Foreskin melanocyte (primary cell): ENCODE measurements at places on chromosomes 5 and 9.

GRCh38 chr5:168270476-168270875, 21.0 kb upstream of the WWC1 start:
- no peak for DNase-seq

DNA sequence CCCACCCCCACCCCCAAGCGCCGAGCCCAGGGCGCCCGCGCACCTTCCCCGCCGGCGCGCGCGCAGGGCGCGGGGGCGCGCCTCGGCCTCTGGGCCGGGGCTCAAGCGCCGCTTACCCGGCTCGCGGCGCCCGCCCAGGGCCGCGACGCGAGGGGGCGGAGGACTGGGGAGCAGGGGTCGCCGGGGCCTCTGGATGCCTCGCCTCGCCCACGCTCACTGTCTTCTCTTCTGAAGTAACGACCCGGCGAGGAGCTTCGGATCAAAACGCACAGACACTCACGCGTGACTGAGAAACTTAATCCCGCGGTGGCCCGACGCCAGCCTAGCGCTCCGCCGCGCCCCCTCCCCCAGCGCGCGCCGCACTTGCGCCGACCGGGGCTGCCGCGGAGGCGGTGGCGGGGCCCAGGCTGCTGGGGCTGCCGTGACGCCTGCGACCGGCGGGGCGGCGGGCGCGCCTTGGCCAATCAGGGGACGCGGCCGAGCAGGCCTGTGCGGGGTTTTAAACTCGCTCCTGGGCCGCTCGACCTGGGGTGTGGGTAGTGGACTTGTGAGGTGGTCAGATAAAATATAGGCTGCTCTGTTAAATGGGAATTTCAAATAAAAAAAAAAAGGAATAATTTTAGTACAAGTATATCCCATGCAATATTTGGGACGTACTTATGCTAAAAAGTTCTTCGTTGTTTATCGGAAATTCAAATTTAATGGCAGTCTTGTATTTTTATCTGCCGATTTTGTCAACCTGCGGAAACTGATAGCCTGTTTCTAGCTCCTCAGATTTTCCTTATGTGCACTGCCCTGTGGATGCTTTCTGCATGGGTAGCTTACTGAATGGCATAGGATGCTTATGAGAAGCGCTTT, at the start of gene MPDZ:
MPDZ (minus strand) TSS at position 409 of the 858 bp plus-strand sequence. CDS start 29,377 bp downstream, outside the sequence.
- no peak for DNase-seq

GRCh38 chr5:116947691-116948528, 373.3 kb upstream of the SEMA6A start:
- DNase-seq, result peak; percentile 67

- DNase-seq, result no peak
Measured at GRCh38 chr5:34571677-34572041, 84.5 kb upstream of the RAI14 start.

DNA sequence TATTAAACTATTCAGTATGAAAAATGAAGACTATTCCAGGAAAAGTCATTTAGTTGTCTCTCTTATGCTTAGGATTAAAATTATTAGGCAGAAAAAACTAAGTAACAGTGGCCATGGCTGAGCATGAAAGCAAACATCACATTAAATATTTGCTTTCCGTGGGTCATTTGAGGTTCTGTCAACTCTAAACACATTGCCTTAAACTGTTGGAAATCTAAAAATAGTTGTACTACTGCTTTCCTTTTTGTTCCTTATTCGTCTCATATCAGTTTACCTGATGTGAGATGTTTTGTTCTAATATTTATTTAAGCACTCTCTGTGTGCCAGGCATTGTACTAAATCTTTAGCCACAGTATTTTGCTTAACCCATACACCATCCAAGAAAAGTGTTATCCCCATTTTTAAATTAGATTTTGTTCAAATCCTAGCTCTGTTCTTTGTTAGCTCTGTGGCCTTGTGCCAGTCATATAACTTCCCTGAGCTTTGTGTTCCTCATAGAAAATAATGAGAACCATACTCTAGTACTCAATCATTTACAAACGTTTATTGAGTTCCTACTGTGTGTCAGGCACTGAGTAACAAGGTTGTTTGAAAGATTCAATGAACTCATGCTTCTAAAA, 18.7 kb upstream of the ZNF608 start:
- no peak for DNase-seq

GRCh38 chr9:121483049-121483448, 16.6 kb downstream of the GGTA1 start:
- DNase-seq, result no peak

- no peak for DNase-seq
Measured at GRCh38 chr5:154611341-154611767, 133.3 kb upstream of the HAND1 start.

DNA sequence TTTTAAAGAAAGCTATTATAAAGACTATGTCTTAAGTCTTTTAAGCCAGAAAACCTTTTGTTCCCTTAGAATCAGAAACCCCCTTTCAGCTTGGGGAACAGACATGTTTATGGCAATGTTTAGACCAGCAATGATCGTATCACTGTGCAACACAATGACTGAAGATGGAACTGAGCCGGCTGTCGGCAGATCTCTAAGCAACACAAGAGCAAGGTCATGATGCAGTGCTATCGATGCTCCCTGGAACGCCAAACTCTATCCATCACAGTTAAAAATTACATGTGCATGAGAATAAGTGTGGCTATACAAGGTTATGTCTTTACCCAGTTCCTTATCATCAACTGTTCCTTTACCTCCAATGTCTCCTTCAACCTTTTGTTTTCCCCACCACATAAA, 1.8 kb upstream of the RNF44 start:
- DNase-seq, result no peak

DNA sequence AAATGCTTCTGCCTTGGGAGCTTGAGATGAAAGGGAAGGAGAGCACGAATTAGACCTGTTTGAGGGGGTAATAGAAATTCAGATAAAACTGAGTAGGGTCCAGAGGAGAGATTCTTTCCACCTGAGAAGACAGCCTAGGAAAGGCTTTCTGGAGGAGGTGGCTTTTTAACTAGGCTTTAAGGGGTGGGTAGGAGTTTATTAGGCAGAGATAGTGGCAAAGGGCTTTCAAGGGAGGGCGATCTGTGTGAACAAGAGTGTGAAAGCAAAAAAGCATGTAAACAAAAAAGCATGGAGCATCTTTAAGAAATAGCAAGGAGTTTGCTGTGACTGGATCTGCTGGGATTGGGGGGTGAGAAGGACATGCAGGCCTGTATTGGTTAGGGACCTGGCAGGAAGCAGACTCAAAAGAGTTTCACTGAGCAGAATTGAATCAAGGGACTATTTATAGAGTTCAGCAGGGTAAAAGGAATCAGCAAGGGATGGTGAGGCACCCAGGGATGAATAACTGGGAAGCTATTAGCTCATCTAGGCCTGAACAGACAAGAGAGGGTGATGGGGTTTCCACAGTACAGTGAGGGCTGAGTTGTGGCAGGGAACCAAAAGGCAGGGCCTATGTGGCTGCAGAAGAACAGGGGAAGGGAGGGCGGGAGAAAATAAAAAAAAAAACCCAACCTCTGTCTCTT, 18.8 kb downstream of the SLC1A1 start:
- DNase-seq, result no peak

- no peak for DNase-seq
Measured at GRCh38 chr9:131140550-131140949, 15.2 kb downstream of the NUP214 start.

DNA sequence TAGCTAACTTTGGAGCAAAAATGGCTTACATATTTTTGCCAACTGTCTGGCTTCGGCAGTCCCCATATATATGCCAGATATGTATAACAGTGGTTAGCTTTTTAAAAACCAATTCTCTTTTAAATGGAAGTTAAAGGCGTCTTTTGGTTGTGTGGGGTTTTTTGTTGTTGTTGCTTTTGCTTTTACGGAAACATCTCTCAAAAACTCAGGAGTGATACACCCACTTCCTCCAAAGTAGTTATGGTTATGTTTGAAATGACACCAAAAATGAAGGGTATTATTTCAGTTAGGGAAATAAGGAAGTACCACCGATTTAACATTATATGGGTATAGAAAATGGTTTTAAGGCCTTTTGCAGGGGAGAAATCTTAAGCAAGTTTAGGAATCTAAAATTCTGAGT, 2.3 kb downstream of the CNOT8 start:
- no peak for DNase-seq

DNA sequence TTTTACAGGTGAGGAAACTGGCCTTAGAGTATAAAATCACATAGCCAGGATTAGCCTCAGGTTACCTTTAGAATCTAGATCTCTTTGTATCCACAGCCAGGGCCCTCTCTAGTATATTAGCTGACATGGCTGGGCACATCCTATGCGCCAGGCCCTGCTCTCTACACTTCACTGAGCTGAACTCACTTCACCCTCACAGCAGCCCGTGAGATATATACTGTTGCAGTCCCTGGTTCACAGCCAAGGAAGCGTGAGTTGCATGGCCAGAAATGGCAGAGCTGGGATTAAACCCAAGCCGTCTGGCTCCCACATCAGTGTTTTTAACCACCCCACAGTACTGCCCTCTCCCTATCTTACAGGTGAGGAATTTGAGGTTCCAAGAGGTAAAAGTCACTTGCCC, 58.4 kb downstream of the DAB2IP start:
- no peak for DNase-seq

DNA sequence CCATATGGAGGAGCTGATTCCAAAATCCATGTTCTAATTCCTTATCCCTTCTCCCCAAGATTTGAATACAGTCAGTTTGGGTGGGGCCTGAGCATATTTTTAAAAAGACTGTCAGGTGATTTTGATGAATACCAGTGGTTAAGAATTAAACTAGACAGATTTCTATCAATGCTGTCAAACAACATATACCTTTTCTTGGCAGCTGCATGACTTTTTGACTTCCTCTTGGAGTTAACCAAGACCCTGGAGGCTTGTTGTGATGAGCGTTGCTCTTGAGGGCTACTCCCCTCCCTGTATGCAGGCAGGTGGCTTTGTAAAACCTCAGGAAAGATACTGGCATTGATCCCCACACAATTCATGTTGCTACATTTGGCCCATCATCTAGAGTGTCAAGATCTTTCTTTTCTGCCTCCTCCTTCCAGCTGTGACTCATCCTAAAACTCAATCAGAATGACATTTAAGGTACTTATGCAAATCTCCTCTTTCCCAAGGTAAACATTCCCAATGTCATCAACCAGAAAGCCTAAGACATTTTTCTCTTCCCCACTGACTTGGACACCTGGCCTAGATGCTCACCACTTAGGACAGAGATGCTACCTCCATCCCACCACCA, 61.7 kb downstream of the PPP2R2B start:
- DNase-seq, result no peak

- DNase-seq, result no peak
Measured at GRCh38 chr5:6525910-6526309, 77.3 kb downstream of the UBE2QL1 start.

DNA sequence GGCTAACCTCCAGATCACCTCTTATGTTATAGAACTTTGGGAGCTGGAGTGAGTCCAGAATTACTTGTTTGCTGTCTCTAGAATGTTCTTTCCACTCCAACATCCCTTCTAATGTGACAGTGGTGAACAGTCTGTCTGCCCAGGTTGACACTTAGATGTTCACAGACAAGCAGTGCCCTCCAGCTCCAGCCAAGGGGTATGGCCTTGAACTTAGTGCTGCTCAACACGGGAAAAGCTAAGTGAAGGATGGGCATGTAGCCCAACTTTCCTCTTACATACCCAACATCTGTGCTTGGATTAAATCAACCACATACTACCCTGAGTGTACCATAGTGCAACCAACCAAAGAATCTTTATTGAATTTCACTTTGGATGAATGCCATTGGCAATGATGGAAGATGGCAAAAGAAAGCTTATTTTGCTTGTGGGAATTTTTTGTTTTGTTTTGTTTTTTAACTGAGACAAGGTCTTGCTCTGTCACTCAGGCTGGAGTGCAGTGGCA, 201.2 kb downstream of the NXNL2 start:
- no peak for DNase-seq
